CD4-positive, alpha-beta T cell treated with Interleukin-2 at 100 ng/mL for 4 hours (primary cell): ENCODE measurements at places on chromosomes 4 and X.
A peak's percentile ranks its signal among the peaks of the same experiment; 100 is the strongest.

DNA sequence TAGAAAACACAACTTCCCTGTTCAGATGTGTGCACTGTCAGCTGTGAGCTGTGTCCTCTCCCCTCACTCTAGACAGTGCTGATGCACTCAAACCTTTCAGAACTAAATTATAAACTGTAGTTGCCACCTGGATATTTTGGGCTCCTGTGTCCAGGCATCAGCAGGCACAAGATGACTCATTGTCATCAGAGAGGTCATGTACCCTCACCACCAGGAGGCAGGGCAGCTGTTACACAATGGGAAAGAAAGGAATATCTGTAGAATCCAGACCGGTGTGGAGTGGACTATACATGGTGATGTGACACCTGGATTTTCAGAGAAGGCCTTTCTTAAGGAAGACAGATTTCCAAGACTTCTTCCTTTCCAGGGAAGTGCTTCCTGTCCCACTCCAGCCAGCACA lies 854.4 kb upstream of the AGA start:
- no peak for DNase-seq

DNA sequence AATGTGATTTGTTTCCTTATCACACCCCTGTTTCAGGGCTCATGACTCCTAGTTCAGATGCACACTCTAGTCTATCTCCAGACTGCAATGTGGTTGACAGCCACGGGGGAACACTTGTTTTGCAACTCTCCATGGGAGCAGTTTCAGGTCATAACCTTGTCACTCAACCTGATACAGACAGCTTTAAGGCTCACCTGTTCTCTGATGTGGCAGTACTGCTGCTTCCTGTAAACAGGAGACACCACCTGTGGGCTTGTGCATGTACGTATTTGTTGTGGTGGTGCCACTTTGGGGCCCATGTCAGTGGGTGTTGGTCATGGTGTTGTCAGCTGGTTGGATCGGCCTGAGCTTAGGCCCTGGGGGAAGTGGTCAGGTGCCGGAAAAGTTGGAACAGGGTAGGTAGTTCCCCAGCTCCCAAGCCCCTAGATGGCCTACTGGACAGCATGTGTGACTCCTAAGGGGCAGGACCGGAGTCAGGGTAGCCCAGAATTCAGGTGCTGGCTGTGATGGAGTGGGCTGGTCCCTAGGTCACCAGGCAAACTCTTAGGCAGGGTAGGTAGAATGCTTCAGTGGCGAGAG lies 46.2 kb downstream of the FAM9B start:
- peak; percentile 36 for DNase-seq

DNA sequence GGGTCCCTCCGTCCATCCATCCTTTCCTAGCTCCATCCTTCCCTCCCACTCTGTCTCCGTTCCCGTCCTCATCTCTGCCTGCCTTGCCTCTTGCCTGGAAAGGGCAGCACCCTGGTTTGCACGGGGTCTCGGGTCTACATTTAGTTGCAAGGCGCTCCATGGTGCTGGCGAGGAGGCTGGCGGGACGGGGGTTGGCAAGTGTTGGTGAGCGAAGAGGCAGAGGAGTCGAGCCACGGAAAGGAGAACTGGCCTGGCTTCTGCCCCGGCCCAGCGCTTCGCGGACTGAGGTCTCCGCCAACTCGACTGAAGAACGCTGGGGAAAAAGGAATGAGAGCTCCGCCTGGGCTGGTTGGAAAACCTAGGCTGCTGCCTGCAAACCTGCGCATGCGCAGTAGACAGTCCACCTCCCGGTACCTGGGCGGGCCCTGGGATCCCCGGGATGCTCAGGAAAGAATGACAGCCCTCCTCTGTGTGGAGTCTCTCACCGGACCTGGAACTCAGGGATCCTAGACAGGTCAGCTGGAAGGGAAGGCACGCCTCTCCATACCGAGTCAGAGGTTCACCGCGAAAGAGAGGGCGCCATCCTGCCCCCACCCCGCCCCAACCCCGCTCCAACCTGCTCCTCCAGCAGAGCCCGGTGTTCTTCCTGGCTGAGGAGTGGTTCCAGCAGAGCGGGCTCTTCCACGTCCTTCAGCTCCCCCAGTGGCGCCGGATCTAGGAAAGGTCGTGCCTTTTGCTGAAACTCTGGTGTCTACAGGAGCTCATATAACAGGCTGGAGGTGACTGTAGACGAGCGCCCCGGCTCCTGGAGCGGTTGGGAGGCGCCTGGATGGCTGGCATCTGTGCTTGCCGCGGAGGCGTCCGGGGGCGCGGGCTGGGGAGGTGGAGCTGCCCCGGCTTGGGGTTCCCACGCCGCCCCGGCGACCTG lies 6.0 kb downstream of the FRG2 start:
- DNase-seq: no peak

DNA sequence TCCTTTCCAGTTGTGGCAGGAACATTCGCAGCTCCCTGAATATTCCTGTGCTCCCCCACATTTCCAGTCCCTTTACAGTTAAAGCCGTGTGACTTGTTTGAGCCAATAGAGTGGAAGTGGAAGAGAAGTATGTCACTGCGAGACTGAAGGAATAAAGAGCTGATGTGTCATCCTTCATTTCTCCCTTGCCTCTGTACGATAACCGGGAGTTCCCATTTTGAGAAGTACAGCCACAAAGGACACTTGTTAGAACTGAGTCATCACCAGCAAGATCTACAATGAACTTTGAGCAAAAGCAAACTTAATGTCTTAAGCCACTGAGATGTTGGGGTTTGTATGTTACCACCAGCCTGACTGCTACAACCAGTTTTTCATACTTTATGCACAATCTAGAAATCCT lies 92.3 kb downstream of the SPRY1 start:
- no peak for DNase-seq

DNA sequence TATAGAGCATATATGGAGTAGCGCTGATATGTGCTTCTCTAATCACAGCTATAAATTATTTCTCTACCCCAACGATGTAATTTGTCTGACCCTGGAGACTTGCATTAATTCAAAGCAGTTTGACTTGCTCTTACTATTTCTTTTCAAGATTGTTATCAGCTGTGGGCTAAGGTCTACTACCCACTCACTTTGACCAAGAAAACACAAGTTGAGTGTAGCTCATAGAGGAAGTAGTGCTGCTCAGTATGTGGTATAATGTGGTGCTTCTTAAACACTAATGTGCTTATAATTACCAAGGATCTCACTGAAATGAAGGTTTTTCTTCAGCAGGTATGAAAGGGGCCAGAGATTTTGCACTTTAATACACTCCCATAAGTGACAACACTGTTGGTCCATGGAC lies 70.1 kb downstream of the INPP4B start:
- DNase-seq: no peak

GRCh38 chrX:125711103-125711502 lies 391.4 kb downstream of the TEX13C start:
- DNase-seq: no peak

DNA sequence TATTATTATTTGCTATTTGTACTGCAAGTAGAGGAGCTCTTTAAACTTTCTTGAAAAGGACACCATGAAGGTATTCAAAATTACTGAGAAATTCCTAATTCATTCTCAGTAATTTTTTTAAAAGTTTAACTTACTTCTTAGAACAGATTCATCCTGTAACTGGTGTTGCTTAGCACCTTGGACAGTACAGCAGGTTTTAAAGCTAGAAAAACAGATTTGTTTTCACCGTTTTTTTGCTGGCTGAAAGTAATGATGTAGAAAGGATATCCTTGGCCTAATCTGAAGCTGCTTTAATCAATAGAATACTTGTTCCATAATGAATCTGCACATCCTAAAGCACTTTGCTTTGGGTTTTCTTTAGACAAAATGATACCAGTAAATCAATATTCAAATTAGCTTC lies 142.5 kb upstream of the TRAM1L1 start:
- DNase-seq: no peak

DNA sequence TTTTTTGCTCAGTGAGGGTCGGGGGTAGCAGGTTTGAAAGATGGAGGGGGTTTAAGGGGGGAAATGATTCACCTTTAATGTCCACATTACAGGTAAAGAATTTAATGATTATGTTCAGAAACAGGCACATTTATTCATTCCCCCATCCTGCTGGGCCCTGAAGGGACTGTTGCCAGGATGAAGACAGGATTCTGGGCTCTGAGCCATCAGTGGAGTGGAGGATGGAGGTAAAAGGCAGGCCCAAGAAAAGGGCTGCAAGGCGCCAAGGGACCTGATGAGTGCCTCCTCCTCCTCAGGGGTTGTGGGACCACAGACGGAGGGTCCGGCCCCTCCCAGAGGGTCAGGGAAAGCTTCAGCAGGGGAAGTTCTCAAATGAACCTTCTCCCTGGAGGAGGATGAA lies 40.4 kb upstream of the PROM1 start:
- no peak for DNase-seq

DNA sequence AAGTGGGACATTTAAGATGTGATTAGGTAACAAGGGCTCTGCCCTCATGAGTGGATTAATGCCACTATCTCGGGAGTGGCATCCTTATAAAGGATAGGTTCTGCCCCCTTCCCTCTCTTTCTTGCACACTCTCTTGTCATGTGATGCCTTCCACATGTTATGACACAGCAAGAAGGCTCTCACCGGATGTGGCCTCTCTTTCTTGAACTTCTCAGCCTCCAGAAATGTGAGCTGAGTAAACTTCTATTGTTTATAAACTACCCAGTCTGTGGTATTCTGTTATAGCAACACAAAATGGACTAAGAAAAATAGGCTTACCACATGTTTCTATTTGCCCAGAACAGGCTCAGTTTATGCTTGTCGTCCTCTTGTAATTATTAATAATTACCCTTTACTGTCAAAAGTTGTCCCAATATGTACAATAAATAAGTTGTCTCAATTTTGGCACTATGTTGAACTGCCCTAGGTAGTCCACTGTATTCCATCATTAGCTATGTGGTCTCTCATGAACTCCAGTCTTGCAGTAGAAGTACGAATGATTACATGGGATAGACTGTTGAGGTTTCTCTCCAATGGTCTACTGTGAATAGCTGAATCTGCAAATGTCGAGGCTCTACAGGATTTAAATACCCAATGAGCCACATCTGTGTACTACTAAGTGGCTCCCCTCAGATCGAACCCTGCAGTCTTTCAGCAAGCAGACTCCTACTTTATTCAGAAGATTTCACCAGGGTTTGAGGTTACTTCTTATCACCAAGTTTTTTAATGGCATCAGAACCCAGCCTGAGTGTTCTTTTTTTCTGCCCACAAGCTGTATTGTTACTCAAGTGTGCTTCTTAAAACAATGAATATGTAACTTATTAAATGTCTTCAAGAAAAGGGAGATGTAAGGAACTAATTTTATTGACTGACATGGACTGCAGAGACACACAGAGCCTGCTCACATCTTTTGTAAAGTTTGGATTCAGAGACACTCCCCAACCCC lies 102.0 kb upstream of the LEF1 start:
- DNase-seq: no peak

DNA sequence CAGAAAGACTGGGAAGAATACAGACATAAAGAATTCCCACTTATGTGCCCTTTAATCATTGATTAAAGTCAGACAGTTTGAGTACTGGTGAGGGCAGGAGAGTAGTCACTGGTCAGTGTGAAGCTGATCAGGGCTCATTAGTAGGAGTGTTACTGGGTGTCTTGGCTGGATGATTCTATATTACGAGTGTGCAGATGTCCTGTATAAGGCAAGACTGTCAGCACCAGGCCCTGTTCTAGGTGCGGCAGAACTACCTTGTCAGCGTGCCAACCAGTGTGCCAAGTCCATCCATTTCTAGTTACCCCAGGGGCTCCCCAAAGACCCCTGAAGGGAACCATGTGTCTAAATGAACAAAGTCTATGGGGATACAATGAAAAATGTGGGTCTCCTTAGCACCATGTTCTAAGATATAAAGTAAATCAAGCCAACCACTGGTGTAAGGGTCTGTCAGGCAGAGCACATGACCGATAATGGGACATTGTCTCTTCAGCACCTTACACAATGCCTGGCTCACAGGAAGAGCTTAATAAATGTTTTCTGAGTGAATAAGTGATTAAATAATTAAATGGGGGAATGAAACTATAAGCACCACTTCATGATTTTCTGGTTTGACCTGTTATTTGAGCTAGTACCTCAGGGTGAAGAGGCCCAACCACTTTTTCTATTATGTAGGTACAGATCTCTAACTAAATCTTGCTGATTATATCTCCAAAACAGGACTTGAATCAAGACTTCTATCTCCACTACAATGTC lies 205.0 kb downstream of the CAMK2D start:
- DNase-seq: no peak

DNA sequence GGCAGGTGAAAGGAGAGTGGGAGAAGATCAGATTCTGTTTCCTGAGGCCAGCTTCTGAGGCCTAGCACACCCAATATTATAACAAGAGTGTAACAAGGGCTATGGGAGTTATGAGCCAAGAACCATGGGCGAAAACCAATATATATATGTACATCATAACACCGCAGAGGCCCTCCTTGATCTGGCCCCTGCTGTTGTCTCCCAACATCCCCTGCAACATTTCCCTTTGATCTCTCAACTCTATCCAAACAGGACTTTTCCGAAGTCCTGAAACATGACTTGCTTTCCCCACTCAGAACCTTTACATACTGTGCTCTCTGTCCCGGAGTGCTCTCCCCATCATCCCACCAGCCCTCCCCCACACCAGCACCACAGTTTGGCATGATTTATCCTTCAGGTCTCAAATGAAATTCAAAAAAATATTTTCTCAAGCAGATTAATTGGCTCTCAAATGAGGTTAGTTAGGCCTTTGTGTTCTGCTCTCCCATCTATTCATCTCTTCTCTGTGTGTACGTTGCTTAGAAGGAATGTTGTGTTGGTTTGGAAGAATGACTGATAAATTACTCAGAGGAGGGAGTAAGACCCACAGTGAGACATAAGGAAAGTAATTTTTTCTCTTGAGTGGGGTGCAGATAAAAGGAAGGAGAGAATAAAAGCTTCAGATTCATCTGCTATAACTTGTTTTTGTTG lies 58.1 kb upstream of the SMIM10 start:
- no peak for DNase-seq

DNA sequence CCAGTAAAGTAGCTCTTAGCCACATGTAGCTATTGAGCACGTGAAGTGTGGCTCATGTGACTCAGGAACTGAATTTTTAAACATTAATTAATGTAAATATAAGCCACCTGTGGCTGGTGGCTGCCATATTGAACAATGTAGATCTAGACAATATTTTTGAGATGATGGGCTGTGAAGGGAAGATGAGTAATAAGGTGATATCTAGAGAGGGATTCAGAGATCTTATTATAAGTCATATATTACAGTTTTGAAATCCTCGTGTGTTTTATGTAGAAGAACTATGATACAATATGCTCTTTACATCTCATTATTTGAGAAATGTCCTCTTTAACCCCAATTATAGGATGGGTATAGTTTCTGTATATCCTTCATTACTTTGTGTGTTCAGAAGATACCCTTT lies 5.6 kb downstream of the GAR1 start:
- no peak for DNase-seq

DNA sequence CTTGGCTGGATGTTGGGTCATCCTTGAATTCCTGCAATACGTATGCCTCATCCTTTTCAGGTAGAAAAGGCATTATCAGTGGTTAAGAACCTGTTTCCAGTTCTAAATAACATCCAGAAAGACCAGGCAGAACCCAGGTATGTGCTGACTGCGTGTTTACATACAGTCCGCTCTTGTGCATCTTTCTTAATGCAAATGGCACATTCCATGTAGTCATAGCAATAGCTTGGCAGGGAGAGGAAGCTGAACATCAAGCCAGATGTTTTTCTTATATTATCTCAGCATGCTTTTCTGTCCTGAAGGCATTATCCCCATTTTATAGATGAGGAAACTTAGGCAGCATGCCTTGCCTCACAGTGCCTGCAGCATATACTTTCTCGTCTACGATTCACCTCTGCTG lies 2.1 kb downstream of the DCLK2 start:
- DNase-seq: no peak
